ENCODE measurements at places on chromosomes 2 and 18.

DNA sequence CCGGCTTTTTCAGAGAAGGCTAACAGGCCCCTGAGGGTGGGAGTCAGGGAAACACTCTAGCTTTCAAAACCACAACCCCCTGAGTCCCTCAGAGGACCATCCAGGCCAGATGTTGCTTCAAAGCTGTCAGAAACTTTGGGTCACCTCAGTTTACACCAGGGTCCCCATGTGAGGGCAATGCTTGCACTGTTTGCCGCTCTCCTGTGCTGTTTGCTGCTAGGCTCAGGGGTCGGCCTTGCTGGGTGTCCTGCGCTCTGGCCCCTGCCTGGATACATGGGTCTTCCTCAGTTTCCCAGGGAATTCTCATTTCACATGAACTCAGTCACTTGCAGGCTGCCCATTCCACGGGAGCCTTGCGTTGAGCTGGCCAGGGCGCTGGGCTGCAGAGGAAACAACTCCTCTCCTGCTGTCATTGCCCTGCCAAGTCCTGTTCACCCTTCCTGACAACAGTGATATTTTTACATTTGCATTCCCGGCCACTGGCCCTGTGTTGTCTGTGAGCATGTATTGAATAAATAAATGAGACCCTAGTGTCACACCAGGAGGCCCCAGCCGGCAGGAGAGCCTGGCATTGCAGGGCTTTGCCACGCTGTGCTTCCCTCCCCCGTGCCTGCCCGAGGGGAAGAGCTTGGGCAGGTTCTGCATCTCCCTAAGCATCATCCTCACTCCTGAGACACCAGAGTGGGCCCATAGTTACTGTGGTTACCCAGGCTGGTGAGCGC is 73.2 kb upstream of the RAB6C start:
- DNase-seq = no peak

DNA sequence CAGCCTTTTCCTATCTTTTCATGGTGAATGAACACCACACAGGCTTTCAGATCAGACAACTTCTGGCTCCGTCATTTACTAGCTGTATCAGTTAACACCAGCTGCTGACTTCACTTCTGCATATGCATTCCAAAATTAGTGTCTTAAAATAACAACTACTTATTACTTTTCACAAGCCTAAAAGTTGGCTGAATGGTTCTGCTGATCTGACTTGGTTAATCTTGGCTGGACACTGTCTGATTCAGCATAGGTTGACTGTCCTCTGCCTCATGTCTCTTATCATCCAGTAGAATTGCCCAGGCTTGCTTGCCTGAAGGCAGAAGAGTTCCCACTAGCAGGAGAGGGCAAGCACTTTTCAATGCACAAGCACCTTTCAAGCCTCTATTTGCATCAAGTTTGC is 72.7 kb downstream of the MARCHF4 start:
- DNase-seq = no peak

GRCh38 chr2:4192119-4192518 is 488.7 kb downstream of the DCDC2C start:
- DNase-seq = no peak

DNA sequence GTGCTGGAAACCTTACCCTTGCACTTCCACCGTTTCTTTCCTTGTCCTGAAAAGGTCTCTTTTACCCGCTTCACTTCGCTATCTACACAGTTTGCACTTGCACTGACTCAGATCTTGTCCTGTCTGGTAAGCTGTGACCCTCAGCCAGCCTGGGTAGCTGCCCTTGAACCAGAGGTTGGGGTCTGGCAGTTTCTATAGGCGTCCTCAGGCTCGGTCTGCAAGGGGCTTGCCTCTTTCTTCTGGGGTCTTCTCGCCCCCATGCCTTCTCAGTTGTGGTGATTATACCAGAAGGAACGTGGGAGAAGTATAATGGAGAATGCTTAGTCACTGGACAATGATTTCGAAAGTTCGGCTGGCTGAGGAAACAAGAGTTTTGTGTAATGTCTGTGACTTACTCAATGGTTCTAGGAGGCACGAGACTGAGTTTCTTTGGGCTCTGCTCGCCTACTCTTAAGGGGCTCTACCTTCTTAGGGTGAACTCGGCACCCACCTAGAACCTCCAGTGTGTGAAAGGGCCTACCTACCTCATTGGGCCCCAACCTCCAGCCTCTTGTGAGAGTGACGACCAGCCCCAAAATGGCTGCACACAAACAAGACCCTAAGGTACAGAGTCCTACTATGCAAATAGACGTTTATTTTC is 6.9 kb upstream of the STAT1 start:
- no peak for DNase-seq

DNA sequence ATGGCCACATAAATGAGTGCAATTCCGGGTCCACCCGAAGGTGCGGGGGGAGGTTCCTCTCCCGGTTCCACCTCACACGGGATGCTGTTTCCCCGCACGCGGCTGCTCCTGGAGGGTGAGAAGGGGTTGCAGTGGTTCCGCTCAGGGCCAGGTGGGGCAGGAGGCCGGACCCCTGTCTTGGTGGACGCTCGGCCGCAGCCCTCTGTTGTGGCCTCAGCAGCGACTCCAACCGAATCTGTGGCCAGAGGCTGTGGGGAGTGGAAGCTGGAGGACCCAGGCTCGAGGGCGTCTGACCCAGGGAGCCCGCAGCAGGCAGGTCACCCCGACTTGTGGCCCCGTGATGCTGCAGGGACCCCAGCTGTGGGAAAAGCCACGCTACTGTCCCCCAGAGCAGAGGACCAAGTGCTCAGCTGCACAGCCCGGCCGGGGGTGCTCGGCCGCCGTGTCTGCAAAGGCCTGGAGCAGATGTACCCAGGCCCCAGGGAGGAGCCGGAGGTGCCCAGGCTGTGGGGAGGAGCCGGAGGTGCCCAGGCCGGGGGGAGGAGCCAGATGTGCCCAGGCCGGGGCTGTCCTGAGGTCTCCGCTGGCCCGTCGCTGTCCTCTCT is 83.9 kb downstream of the RTP5 start:
- no peak for DNase-seq

DNA sequence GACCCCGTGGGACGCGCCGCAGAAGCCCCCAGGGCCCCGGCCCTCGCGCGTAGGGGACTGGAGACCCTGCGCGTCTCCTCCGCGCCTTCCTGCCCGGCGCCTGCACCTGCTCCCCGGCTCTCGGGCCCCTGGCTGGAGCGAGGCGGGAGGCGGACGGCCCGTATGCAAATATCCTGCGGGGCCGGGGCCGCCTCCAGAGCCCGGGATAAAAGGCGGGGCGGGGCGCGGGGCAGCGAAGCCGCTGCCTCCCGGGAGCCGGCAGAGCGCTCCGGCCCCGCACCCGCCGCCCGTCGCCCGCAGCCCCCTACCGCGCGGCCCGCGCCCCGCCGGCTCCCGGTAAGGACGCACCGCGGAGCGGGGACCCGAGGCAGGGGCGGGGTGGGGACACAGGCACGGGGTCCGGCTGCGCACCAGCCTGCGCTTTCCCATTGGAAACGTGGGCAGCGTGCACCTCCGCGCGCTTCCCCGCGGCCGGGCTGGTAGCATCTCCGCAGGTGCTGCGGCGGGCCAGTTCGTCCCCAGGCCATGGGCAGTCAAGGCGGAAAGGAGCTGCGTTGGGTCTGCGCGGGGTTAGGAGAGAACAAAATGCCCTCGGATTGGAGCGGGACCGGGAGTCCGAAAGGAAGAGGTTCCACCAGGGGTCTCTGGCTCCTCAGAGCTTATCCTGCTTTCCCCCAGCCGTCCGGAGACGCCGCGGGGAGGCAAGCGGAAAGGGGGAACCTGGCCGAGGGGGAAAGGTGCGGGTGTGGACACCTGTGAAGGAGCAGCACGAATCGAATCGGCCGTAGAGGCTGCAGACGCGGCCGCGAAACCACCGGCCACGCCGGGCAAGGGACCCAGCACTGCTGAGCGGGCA is at the start of gene ATP6V1C2:
Gene ATP6V1C2 (plus strand): TSS at position 235 of the 856 bp plus-strand sequence. CDS start 1,220 bp downstream, outside the sequence.
- peak; percentile 71 for DNase-seq

DNA sequence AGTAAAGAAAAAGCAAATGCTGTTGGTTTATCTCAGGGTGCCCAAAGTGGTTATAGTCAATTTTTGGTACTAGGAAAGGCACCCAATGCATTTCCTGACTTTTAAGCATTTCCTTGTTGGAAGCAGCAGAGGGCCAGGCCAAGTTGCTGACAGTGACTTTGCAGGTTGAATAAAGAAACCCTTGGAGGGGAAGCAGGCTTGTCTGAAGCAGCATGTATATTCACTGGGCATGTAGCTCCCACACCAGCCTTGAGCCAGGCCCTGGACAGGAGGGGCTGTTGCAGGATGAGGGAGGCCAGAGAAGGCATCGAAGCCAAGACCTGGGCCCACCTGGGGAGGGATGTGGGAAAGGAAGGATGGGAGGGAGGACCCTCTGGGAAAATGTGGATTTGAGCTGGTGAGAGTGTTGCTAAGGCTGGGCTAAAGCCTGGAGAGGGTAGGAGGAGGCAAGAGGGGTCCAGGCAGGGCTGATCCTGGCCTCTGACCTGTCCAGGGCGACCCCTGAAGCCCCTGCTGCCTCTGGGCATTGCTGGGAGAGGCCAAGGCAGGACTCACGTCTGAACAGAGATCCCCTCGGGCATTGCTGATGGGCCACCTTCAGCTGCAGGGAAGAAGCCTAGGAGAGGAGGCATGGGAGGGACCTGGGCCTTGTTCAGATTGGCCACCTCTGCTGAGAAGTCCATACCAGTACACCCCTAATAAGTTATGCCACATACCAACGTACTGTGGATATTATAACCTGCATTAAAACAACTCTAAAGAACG is 79.6 kb downstream of the STPG4 start:
- DNase-seq = no peak

- DNase-seq = no peak
Measured at GRCh38 chr2:94978917-94979316, 46.6 kb upstream of the MAL start.

DNA sequence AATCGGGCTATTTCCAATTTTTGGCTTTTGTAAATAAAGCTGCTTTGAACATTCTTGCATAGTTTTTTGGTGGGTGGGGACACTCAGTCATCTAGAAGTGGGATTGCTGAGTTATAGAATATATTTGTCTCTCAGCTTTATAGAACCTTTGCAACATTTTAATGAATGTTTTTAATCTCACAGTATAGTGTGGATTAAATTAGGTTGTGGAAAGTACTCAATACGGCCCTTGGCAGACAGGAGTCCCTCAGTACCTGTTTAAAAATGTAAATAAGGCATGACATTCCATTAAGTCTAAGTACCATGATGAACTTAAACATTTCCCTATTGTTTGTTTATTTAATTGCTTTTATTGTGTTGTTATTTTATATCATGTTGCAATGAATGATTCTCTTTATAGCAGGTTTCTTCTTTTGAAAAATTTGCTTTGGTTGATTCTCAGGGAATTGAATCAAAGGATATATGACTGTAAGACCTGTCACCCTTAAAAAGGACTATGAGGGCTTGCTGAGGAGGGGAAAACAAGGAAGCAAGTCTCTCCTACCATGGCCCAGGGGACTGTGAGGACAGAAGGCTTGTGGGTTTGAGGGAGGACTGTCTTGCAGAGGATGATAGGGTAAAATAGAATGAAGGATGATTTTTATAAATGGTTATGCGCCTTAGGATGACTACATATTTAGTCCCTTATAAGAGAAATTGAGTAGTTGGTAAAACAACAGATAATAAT is 165.1 kb downstream of the RPIA start:
- DNase-seq = no peak
